ENCODE measurements at places on chromosomes 1 and 21. TPM values are rescaled to one million over a fixed set of nuclear protein-coding genes. Genes with fewer than 3 reads are reported as not detected.
A peak's percentile ranks its signal among the peaks of the same experiment; 100 is the strongest.

TRABD2B gene
- polyA plus RNA-seq: 0.03 TPM

SELL gene
- 0.58 TPM for polyA plus RNA-seq

FAM167B gene
- polyA plus RNA-seq: 1.6 TPM

ETV3L gene
- polyA plus RNA-seq: not detected

DNALI1 gene
- 17.4 TPM for polyA plus RNA-seq

DNA sequence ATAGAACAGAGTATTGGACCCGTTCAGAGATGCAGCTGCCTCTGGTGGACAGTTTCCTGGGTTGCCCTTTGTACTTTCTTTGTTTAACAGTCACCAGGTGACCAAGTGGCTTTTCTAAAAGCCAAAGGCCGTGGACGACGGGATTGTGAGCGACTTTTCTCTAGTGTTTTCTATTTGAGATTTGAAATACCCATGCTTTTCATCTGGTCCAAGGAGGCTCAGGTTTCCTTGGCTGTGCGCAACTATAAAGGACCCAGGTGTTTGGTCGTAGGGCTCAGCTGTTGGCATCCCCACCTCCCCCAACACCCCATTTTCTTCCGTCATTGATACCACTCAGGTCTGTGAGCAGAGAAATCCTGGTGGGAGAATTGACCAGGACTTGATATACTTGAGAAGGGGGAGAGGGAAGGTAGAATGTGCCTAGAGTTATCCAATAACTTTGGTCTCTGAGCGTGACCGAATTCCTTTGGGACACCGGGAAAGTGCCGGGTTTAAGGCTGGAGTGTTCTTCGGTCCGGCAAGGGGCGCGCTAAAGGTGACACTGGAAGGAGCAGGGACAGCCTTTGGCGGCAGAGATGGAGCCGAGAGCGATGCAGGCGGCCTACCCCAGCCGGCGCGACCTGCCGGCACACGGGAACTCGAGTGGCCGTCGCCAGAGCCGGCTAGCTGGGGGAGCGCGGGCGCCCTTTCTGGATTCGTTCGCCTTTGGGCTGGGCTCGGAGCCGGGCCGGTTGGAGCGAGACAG is 83.4 kb upstream of the BMP8A start:
- H3K27ac ChIP-seq: peak overlapping the region; percentile 91
- DNase-seq: no peak
- peaks cover 18% of the 10 kb centered on the region for H3K36me3 ChIP-seq

DNA sequence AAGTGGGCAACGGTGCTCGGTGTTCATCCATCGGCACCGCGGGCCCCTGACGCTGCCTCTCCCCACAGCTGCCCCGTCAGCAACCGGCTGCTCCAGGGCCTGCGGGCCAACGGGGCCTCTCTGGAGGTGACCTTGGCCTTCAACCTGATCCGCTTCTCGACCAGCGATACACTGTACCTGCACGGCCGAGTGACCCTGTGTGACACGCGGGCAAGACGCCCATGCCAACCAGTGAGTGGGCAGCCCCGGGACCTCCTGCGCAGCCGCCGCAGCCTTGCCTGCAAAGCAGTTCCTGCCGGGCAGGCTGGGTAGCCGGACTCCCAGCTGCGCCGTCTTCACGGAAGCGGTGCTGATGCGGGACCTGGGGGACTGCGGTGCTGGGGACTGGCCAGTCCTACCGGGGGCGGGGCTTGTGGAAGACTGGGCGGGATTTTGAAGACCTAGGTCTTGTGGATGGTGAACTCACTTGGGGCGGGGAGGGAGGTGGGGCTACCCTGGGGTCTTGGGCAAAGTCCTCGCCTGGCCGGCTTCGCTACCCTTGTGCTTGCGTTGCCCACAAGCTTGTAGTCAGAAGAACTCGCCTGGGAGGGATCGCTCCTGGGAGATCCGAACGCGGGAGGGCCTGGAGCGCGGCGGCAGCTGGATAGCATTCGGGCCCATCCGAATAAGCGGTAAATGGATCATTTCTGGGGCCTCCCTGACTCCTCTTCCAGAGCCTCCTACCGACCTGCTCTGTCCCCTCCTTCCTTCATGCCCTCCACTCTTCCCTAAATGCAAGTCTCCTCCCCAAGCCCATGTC is 8.8 kb upstream of the CEP85 start:
- no peak overlapping the region for H3K4me3 ChIP-seq
- H3K27me3 ChIP-seq: peaks cover 9% of the 10 kb centered on the region
- H3K27ac ChIP-seq: no peak overlapping the region
- DNase-seq: peak; percentile 87
- no peaks in the 10 kb centered on the region for H3K36me3 ChIP-seq

DNA sequence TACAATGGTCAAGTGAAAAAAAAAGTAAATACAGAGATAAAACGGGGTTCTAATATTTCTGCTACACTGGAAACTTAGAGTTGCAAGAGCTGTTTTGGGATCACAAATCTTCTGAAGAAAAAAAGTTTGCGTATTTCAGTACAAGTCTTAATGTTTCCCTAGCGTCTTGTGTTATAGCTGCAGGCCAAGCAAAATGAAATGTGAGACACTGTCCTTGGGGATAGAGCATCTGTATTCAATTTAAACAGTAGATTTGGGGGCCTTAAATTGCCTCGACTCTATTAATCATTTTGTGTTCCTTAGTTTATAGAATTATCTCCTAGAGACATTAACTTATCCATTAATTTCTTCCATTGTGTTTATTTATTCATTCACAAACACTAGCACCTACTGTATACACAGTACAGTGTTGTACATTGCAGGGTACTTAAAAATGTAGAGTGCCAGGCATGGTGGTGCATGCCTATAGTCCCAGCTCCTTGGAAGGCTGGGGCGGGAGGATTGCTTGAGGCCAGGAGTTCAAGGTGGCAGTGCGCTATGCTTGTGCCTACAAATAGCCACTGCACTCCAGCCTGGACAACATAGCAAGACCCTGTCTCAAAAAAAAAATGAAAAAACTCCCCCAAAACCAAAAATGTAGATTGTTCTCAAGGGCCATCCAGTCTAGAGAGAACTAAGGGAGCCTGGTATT is 7.9 kb downstream of the DISC1 start:
- no peaks in the 10 kb centered on the region for H3K4me1 ChIP-seq
- no peaks in the 10 kb centered on the region for H3K27me3 ChIP-seq
- no peak for DNase-seq
- no peak overlapping the region for H3K27ac ChIP-seq
- H3K4me3 ChIP-seq: no peak overlapping the region

DNA sequence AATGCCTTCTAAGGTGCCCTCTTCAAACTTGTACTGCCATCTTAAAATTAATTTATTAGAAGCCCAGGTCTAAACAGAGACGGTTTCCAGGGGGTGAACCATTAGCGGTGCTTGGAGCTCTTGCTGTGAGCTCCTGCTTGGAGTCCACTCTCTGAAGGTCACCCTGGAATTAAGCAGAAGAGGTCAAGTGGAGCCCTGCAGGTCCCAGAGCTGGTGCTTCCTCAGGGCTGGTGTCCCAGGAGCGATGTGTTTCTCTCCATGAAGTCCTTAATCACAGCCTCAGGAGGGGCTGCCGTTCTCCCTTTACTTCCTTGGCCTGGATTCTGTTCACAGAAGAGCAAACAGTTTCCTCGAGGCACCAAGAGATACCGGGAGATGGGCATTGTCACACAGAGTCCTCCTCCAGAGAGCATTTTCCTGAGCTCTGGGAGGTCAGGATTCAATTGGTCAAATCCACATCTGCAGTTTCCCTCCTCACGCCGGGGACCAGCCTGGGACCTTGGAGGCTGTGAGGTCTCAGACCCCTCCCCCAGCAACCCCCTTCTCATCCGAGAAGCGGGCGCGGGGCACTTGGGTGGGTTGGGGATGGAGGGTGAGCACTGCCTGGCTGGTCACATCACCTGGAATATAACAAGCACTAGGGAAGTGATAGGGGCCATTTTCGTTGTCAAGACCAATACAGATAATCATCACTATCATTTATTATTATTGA is 310.4 kb downstream of the AJAP1 start:
- no peaks in the 10 kb centered on the region for H3K4me1 ChIP-seq
- DNase-seq: no peak
- H3K4me3 ChIP-seq: no peak overlapping the region
- H3K36me3 ChIP-seq: no peaks in the 10 kb centered on the region

DNA sequence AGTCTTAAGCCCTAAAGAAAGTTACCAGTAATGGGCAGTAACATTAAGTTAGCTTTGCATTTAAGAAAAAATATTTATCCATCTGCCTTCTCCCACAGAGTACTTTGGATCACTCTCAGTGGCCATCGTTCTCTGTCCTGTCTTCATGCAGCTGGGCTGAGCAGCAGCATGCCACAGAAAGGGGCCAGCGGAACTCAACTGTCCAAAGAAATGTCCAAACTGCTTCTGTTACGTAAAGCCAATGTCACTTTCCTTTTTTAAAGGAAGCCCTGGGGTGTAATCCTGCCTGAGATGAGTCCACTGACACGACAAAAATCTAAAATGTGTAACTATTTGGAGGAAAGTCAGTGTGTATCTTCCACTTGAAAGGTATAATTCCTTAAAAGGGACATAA is 291.6 kb downstream of the SMYD3 start:
- no peaks in the 10 kb centered on the region for H3K27me3 ChIP-seq
- H3K4me1 ChIP-seq: peaks cover 5% of the 10 kb centered on the region
- DNase-seq: no peak
- no peak overlapping the region for H3K4me3 ChIP-seq

DNA sequence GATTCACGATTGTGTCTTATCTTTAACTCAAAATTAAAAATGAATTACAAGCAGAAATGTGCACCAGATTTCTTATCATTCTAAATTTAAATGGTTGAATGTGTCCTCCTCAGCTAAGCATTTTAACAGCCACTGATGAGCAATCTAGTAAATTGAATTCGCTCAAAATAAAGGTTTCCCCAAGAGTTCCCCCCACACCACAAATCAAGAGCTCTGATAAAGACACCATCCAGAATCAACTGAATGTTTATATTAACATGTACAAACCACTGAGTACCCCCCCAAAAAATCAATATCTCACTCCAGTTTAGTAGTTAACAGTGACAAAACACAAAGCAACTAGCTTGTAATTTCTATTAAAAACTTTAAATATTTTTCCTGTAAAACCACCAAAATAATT is 1.9 kb downstream of the GPBP1L1 start:
- peak overlapping the region; percentile 92 for H3K4me3 ChIP-seq
- H3K27ac ChIP-seq: no peak overlapping the region
- no peak for DNase-seq
- peaks cover 21% of the 10 kb centered on the region for H3K4me1 ChIP-seq
- no peaks in the 10 kb centered on the region for H3K27me3 ChIP-seq
- H3K36me3 ChIP-seq: no peaks in the 10 kb centered on the region

DNA sequence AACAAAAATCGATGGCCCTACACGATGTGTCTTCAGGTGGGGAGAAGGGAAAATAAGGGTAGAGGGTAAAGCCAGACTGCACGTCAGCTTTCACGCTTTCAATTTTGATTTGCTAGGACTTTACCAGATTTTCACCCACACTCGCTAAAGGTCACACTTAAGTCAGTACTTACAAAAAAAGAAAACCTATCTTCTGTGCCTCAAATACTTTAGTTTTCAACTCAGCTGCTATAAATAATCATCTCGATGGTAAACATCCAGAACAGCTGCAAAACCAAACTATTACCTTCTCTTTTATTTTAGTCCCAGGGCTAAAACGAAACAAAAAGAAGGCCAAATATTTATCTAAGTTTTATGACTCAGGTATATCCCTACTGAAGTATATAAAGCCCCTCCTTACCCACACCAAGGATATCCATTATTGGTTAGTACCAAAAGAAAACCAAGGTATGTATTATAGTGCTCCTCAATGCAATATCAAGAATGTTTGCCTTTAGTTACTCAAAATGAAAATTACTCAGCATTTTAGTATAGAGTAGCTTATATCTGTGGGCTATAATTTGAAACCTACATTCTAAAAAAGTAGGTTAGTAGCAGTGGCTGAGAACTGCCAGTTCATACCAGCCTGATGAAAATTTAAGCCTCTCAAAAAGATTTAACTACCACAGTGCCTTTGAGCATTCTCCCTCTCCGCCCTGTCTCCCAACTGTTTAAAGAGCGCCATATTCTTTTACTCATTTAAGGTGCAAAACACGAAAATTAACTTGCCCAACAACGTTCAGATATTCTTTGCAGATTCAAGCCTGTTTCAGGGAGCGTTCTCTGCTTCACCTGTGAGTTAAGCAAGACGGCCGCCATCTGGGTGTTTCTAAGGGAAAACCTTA is 1.5 kb downstream of the CSDE1 start:
- DNase-seq: no peak
- H3K27me3 ChIP-seq: no peaks in the 10 kb centered on the region
- H3K4me3 ChIP-seq: peak overlapping the region; percentile 98
- peak overlapping the region; percentile 99 for H3K27ac ChIP-seq

- no peaks in the 10 kb centered on the region for H3K27me3 ChIP-seq
- H3K36me3 ChIP-seq: no peaks in the 10 kb centered on the region
- H3K27ac ChIP-seq: peak overlapping the region; percentile 55
- H3K4me1 ChIP-seq: peaks cover 35% of the 10 kb centered on the region
Observed at GRCh38 chr1:89548122-89548857, 23.7 kb downstream of the LRRC8B start.

GRCh38 chr1:167200749-167201148 is 19.9 kb upstream of the POU2F1 start:
- H3K4me1 ChIP-seq: peaks cover 11% of the 10 kb centered on the region
- no peak overlapping the region for H3K27ac ChIP-seq
- H3K27me3 ChIP-seq: no peaks in the 10 kb centered on the region

GRCh38 chr1:234114648-234115307 is 210.3 kb downstream of the SLC35F3 start:
- no peaks in the 10 kb centered on the region for H3K27me3 ChIP-seq
- peak overlapping the region; percentile 7 for H3K4me3 ChIP-seq
- no peak overlapping the region for H3K27ac ChIP-seq
- no peaks in the 10 kb centered on the region for H3K4me1 ChIP-seq

DNA sequence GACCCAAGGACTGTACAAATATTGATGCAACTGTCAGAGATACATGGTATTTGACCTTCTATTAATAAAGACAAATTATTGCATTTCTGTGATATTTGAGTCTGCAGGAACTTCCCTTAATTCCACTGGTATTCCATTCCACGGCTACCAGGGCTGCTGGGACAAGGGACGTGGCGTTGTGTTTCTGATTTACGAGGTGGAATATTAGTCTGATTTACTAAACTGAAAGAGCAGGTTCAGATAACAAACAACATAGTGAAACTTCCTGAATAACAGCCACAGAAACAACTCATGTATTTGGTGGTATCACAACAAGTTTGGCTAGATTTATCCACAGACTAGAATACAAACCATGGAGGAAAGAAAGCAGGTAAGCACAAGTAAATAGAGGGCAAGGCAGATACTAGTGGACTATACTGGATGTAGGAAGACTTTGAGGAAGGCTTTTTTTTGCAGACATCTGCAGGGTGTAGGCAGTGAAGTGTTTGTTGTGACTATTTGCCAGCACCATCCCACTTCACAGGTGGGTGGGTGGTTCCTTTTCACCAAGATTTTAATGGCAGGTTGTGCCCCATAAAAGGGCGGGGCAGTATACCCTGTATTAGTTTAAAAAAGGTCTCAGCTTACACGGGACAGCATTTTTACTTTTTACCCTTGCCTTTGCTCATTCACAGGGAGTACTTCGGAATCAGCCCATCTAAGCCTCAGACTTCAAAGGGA is 100.4 kb downstream of the FGGY start:
- H3K36me3 ChIP-seq: no peaks in the 10 kb centered on the region
- no peak overlapping the region for H3K27ac ChIP-seq
- H3K27me3 ChIP-seq: no peaks in the 10 kb centered on the region
- H3K4me3 ChIP-seq: no peak overlapping the region
- no peak for DNase-seq

GRCh38 chr1:27668808-27669723 is 2.9 kb downstream of the IFI6 start:
- H3K27ac ChIP-seq: no peak overlapping the region
- no peaks in the 10 kb centered on the region for H3K36me3 ChIP-seq
- peak; percentile 85 for DNase-seq
- peak overlapping the region; percentile 63 for H3K4me3 ChIP-seq
- no peaks in the 10 kb centered on the region for H3K27me3 ChIP-seq
- peaks cover 6% of the 10 kb centered on the region for H3K4me1 ChIP-seq

All from SK-N-SH (cell line).